ENCODE measurements at places on chromosomes 5 and 9. TPM values are rescaled to one million over a fixed set of nuclear protein-coding genes. Genes with fewer than 3 reads are reported as not detected.
A peak's percentile ranks its signal among the peaks of the same experiment; 100 is the strongest.

The SLC6A19 gene
- total RNA-seq = not detected

DNA sequence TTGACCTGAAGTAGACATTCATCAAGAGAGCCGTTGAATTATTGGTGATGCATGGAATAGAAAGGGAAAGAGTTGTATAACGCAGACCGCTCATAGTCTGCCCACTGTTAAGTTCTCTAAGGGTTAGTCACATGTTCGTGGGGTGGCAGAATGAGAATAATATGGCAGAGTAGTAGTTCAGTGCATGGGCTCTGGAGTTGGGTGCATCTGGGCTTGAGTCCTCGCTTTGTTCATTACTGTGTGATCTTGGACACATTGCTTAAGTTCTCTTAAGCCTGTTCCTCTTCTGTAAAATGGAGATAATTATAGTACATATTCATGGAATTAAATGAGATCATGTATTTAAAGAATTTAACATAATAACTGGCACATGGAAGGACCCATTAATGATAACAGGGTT is 23.6 kb downstream of the TNPO1 start:
- no peak for DNase-seq

- no peak for DNase-seq
These were observed 182.4 kb upstream of the OTULINL start for GRCh38 chr5:14399054-14399692.

GRCh38 chr9:92965759-92966517 is 18.6 kb downstream of the FGD3 start:
- DNase-seq = peak; percentile 22

GRCh38 chr9:83154087-83154736 is 91.3 kb upstream of the RASEF start:
- DNase-seq = no peak

GRCh38 chr9:134699343-134699740 is 57.7 kb downstream of the COL5A1 start:
- DNase-seq = no peak
